ENCODE measurements at places on chromosomes 1 and 21.
A peak's percentile ranks its signal among the peaks of the same experiment; 100 is the strongest.

- no peak for DNase-seq
Measured at GRCh38 chr1:81044708-81045107, 756.0 kb upstream of the ADGRL2 start.

GRCh38 chr1:119953266-119953998, 57.1 kb upstream of the ADAM30 start:
- DNase-seq = no peak

DNA sequence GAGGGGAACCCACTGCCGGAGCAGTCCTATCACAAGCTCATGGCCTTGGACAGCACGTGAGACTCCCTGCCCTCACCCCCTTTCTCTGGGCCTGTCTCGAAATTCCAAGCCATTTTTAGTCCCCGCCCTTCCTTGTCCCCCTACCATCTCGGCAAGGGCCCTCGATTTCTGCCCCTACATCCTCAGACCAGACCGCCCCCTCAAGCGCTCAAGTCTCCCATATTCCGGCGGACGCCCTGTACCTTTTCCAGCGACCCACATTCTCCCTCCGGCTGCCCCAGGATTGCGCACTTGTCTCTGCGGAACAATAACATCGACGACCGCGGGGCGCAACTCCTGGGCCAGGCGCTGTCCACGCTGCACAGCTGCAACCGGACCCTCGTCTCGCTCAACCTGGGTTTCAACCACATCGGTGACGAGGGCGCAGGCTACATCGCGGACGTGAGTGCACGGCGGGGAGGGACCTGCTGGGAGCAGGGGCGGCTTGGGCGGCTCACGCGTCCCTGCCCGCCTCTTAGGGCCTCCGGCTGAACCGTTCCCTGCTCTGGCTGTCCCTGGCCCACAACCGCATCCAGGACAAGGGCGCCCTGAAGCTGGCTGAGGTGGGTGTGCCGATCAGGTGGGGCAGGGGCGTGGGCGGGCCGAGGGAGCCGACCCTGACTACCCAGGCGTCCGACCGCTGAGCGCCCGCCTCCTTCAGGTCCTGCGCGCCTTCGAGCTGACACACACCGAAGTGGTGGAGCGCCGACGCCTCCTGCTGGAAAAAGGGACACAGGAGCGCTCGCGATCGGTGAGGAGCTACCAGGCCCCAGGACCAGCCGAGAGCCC, 7.0 kb downstream of the LRRC71 start:
- DNase-seq = peak; percentile 36

- DNase-seq = no peak
Measured at GRCh38 chr1:180233191-180234011, 3.3 kb downstream of the LHX4 start.

- DNase-seq = no peak
Measured at GRCh38 chr1:98761219-98761865, 99.8 kb downstream of the SNX7 start.

DNA sequence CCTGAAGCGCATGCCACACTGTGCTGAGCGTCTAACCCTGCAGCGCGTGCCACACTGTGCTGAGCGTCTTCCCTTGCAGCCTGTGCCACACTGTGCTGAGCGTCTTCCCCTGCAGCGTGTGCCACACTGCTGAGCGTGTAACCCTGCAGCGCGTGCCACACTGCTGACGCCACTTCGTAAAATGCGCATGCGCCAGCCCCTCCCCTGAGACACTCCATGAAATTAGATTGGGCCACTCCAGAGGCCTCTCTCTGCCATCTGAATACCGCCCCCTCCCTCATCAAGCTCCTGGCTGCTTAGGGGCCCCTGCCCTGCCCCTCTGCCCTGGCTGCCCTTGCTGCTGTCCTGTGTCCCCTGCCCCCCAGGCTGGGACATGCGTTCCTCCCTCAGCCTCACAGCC, 84.8 kb downstream of the POFUT2 start:
- no peak for DNase-seq

GRCh38 chr1:232533328-232533727, 96.6 kb downstream of the SIPA1L2 start:
- no peak for DNase-seq

DNA sequence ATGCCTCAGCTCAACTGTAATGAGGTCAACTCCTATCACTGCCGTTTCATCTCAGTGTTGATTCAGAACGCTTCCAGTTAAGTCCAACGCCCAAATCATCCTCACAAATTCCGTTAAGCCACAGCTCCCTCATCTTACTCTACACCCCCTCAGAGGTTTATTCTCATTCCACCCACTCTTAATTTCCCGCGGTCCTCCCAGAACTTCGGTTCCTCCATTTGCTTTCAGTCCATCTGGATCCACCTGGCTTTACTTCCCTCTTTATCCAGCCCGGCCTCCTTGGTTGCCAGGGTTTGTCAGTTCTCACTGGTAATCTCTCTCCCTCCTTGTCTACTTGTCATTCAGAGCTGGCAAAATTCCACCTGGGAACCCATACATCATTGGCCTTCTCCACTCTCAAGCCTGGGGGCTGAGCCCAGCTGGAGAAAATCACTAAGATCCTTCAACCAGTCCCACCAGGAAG, 51.3 kb upstream of the RUNX1 start:
- DNase-seq = no peak

Measured in stimulated activated CD8-positive, alpha-beta memory T cell treated with anti-CD3 and anti-CD28 coated beads, Interleukin-12 subunit alpha, Interleukin-12 subunit beta, amount 100 ng/mL, for 1 hour (primary cell).